ENCODE measurements at places on chromosomes 6 and 20.

DNA sequence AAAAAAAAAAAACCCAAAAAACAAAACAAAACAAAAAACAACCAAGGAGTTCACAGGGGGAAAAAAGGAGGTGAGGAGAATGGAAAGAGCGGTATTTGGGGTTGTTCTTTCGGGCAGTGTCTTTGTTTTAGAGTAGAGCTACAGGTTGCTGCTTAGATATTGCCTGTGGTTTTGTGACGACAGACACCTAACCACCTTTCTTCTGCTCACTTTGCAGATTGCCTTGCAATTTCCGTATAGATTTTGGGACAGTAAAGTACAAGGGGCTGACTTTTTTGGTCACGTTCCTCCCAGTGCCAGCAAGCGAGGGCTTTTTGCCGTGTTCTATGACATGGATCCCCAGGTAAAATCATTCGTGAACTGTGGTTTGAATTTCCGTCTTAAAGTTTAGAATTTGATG lies 50.9 kb downstream of the DEK start:
- DNase-seq: no peak

DNA sequence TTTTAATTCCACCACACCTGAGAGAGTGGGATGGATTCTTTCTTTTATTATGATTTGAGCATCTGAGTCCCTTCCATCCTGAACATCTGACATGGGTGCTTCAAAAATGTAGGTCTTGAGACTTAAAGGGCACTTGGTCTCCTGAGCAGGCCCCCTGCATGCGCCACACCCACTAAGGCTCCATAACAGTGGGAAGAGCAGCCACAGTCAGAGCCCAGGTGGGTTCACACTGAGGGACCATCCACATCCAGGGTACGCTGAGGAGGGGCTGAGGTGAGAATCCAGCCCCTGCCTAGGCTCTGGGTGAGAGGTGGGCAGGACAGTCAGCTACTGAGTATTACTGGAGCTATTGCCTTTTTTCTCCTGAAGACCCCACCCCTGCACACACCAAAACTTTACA lies 42.7 kb downstream of the HLA-A start:
- DNase-seq: no peak

GRCh38 chr6:38933426-38933825 lies 115.2 kb upstream of the GLP1R start:
- DNase-seq: no peak

DNA sequence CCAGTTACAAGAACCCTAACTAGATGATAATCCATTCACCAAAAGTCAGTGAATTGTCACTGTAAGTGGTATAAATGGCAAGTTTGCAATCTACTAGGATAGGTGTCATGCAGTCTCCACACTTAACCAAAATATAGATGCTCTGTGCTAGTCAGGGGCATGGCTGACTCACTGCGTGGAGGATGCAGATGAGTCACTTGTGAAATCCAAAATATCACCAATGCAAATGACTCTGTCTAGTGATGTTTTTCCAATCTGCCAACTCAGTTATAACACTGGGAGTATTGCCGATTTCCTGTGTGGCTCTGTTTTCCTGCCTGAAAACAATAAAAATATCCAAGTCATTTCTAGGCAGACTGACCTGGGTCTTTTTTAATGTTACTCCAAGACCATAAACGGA lies 47.8 kb upstream of the NRSN1 start:
- no peak for DNase-seq

DNA sequence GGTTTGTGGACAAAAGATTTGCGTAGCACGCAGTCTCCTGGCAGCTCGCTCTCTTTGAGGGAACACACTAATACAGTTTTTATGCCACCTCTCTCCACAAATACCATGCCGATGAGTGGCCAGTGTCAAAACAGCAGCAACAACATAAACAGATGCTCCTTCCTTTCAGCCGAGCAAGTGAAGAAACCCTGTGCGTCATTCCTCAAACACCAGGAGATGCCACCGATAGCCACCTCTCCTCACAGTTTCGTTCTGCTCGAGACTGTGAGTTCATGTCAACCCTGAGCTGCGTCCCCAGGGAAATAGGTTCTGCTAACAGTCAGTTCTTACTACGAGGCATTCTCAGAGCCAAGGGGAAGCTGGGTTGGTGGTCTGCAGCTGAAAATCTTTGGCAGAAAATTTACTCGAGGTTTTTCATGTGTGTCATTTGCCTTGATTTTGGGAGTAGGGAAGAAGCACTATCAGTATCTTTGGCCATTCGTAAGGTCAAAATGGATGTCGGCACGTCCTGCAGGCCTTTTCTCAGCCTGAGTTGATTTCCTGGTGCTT lies 59.9 kb downstream of the EYA2 start:
- DNase-seq: no peak

DNA sequence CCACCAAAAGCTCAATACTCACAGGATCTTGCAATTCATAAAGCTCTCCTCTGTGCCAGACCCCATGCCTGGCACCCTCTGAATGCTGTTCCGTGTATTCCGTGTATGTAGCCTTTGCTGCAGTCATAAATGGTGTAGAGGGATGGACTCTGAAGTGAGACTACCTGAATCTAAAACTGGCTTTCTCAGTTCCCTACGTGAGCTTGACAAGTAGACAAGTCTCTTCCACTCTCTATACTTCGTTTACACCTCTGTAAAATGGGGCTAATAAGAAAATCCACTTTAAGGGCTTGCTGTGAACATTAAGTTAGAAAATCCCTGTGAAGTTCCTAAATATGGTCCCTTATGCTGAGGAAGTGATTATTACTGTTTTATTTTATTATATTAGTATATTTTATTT lies 31.5 kb downstream of the PPP1R16B start:
- no peak for DNase-seq

DNA sequence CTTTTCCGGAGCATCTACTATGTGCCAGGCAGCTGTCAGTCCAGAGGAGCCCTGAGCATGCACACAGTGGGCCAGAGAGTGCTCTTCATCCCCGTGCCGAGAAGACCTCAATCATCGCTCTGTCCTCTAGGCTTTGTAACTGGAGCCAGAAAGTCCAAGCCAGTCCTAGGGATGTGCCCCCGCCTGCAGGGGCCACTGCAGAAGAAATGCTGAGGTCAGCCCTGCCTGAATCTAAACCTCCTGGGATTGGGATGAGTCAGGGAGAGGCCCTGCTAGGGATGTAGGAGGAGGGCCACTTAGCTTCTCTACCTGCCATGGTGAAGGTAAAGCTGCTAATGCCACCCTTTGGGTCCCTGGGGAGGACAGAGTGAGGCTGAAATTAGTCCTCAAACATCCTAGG lies 146.8 kb downstream of the CDC5L start:
- no peak for DNase-seq

GRCh38 chr20:60180986-60181385 lies 222.8 kb downstream of the CDH26 start:
- no peak for DNase-seq

DNA sequence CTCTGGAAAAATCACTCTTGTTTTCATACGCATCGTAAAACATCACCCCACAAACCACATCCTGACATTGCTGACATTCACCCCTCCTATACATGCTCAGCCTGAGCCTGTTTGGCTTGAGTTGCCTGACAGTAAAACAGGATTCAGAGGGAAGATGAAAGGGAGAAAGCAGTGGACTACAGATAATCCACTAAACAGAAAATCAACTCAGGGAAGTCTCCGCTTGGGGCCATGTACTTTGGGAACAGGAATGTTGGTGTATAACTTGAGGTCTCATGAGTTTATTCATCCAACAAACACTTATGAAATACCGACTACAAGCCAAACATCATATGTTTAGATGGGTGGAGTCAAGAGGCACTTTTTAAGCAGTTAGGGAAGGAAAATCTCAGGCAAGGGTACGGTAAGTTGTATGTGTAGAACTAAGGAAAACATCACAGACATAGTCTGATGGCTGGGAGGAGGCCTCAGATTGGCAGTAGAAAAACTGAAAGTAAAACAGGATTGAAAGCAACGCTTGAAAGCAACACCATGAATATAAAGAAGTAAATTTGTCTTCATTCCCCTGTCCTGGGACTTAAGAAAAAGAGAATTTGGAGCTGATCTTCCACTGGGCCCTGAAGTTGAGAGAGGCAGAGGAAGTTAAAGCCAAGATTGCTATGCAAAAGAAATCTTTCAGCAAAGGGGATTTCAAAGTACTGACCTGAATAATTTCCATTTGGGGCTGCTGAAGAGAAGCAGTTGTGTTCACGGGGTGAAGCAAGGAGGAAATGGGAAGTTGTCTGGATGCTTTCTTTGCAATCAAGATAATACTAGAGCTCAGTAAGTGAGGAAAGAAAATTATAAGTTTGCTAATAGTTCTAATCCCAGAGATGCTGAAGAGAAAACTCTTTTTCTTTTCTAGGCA lies 28.8 kb downstream of the PDE7B start:
- peak; percentile 20 for DNase-seq

- no peak for DNase-seq
Observed at GRCh38 chr6:25249133-25249532, 30.0 kb upstream of the CARMIL1 start.

DNA sequence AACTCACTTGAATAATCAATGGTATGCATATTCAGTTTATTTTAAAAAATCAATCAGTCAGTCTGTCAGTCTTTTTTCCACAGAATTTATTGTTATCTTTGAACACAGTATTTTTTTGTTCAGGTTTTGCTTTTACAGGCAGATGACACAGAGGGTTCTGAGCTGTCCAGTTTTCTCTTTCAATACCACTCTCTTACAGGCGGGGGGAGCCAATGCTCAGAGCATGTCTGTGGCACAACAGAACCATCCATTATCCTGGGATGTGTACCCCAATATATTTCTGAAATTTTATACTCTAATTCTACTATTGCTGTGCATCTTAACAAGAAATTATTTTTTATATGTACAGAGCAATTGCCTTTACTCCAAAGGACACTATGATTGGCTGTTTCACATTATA lies 21.2 kb downstream of the ROS1 start:
- DNase-seq: no peak

DNA sequence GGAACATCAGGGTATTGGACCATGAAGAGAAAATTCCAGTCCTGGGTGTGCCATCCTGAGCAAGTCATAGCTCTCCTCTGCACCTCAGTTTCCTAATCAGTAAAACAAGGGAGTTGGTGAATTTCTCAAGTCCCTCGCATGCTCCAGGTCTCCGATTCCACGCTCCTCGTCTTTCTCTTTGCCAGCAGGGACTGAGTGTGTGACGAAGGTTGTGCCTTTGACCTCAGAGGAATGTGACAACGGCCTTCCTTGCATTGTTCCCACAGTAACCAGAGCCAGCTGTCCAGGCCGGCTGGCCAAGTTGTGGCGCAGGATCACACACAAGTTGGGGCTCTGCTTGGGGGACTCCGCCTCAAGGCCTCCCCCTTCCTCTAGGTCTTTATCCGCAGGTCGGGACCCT lies 217.3 kb downstream of the ATXN1 start:
- DNase-seq: no peak

GRCh38 chr6:15243910-15244619 lies 1.8 kb upstream of the JARID2 start:
- DNase-seq: no peak

- DNase-seq: no peak
Observed at GRCh38 chr20:62736407-62737071, 27.9 kb downstream of the NTSR1 start.

- DNase-seq: no peak
Observed at GRCh38 chr20:12610871-12611270, 397.9 kb upstream of the SPTLC3 start.

DNA sequence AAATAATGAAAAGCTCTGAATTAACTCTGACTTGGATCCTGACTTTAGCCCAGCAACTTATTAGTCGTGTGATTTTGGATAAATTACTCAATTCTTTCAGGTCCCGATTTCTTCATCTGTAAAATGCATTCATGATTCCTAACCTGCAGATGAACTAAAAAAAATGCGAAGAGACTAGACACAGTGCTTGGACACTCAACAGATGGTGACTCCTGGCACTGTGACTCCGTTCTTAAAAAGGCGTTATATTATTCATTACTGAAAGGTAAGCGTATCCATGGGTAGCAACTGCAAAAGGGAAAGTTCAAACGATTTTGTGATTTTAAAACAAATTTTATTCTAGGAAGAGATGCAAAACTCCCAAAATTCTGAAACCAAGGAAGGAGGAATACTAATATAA lies 226.3 kb downstream of the KIF16B start:
- no peak for DNase-seq

DNA sequence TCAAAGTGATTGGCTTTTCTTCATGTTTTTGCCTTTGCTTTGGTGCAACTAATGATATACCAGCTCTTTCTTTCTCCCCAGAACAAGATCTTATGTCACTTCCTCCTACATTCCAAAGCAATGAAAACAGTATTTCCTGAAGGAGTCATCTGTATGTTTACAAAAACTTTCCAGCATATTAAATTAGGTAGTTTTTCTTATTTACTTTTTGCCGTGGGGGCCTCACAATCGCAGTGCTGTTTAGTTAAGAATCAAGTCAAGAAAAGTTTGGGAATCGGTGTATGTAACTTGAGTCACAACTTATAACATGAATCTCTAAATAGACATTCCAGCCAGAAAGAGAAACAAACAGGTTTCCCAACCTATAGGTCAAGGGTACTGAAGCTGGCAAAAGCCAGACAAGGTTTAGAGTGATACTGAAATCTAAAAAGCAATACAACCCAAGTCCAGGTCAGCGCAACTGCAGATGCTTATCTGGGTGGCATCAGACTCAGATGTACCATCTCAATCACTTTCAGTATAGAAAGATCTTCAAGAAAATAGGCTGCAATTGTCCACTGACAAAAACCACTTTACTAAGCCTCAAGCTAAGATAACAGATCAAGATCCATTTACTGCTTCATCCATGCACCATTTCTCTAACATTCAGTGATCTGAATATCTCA lies 63.6 kb downstream of the IPCEF1 start:
- DNase-seq: no peak

- no peak for DNase-seq
Observed at GRCh38 chr20:57603120-57603519, 17.1 kb downstream of the ZBP1 start.

DNA sequence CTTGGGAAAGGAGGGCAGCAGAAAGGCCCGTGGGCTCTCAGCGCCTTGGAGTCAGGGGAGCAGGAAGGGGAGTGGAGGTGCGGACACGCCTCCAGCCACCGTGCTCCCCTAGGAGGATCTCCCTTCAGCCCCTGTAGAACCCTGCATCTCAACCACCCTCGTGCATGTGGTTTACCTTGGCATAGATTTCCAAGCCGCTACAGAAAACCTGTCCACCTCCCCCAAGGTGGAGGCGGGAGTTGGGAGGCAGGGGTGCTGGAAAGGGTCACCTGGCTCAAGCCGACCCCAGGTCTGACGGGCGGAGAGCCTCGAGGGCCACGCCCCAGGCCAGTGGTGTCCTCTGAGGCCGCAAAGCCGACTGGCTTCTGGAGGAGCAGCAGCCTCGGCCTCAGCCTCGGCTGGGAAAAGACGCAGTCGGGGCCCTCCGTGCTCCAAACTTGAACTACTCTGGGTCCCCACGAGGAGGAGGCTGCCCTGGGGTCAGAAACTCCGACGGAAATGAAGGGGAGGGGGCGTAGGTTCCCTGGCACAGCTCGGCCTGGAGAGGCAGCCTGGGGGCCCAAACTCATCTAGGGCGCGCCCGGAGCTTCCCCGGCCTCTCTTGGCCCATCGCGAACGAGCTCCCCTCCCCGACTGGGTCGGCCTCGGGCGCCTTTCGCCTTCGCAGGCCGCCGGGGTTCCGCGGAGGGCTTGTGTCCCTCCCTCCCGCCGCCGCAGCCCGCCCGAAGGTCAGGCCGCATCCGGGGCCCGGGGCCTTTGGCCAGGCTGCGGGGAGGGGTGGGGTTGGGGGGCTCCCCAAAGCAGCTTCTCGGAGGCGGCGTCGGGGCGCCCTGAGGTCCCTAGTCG lies 6.3 kb upstream of the FOXF2 start:
- no peak for DNase-seq

GRCh38 chr20:8800089-8800488 lies 268.8 kb upstream of the PLCB4 start:
- DNase-seq: no peak

Data from activated T-cell treated with anti-CD3 and anti-CD28 coated beads for 4 hours (primary cell).